ENCODE measurements at places on chromosomes 12 and 14.

DNA sequence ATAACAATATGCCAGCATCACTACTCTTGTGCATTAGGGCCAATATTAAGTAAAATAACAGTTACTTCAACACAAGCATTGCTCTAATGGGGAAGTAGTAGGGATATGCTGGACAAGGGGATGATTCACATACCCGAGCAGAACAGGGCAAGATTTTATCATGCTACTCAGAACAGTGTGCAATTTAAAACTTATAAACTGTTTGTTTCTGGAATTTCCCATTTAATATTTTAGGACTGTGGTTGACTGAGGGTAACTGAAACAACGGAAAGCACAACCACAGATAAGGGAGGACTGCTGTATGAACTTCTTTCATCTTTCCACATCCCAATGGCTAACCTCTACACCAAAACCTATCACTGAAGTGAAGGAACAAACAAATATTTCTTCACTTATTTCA lies 36.8 kb downstream of the SARNP start:
- no peak for DNase-seq

DNA sequence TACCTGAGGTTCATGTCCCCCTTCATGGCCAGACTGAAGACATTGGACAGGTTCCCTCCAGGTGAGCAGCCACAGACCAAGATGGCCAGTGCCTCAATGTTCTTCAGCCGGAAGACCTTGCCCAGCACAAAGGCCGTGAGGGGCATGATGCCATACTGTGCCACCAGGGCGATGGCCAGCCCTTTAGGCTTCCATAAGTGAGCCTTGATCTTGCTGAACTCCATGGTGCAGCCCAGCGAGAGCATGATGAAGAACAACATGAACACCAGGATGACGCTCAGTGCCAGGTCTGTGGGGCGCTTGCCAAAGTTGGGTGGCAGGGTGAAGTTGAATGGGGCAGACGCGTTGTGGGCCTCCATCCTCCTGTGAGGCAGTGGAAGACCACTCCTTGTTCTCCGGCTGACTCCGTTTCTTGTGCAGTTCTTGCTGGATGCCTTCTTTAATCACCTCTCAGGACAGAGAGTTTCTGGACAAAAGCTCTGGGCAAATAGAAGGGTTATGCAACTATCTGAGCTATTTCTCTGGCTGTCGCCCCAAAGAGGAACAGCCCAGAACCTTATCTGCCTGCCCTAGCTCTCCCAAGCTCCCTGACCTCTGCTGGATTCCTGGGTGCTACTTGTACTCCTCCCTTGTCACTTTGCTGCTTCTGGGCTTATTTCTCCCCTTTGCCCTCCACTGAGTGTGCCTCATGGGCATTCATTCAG lies at the start of gene SLC10A1:
Gene SLC10A1, minus strand, starts transcription at position 445 of the 704 bp plus-strand sequence. Its CDS starts 86 bp downstream, at position 359.
- DNase-seq: no peak

DNA sequence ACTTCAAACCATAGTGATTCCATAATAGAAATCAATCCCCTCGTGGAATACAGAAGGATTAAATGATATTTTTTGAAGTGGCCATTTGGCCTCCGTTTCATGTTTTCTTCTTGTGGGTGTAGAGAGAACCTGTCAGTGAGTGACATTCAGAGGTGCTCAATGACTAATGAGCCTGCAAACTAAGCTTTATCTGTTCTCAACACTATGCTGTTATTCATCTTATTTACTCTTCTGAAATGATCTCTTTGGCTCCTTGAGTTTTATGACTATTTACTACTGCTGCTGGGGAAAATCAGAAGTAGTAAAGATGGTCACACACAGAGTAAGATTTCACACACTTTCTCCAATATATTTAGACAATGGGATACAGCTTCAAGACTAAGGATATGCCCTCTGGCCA lies 30.4 kb downstream of the ATP2B1 start:
- no peak for DNase-seq

DNA sequence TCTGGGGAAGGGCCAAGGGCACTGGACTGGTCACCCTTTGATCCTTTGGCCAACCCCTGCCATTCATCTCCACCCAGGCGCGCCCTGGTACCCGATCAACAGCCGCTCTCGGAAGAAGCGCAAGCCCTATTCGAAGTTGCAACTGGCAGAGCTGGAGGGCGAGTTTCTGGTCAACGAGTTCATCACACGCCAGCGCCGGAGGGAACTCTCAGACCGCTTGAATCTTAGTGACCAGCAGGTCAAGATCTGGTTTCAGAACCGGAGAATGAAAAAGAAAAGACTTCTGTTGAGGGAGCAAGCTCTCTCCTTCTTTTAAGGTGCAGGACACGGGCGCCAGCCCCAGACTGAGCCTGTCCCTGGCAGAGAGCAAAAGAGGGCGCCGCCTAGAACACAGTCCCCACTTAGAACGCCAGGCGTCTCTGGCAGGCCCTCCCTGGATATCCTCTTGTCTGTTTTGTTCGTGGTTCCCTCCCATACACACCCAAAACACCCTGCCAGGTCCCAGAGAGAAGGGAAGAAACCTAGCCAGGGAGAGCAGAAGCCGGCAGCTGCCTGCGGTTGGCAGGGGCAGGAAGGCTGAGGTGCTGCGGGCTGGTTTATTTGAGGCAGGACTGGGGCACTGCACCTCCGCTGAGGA lies 1.7 kb downstream of the HOXC12 start:
- DNase-seq: no peak

GRCh38 chr12:74349925-74350324 lies 187.7 kb upstream of the ATXN7L3B start:
- DNase-seq: no peak
